Lung (tissue), 17 donors: ENCODE measurements at places on chromosomes 13 and 19.

GRCh38 chr19:47661161-47661560, 52.1 kb upstream of the EHD2 start:
- DNase-seq = no peak

- DNase-seq = no peak
Observed at GRCh38 chr19:45574526-45574925, 10.1 kb downstream of the OPA3 start.

DNA sequence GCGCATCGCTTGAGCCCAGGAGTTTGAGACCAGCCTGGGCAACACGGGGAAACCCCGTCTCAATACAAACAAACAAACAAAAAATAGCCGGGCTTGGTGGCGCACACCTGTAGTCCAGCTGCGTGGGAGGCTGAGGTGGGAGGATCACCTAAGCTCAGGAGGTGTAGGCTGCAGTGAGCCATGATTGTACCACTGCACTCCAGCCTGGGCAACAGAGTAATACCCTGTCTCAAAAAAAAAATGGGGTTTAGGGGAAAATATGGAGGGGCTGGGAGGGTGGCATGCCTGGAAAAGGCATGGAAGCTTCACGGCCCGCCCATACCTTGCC, 1.9 kb upstream of the ISYNA1 start:
- no peak for DNase-seq

DNA sequence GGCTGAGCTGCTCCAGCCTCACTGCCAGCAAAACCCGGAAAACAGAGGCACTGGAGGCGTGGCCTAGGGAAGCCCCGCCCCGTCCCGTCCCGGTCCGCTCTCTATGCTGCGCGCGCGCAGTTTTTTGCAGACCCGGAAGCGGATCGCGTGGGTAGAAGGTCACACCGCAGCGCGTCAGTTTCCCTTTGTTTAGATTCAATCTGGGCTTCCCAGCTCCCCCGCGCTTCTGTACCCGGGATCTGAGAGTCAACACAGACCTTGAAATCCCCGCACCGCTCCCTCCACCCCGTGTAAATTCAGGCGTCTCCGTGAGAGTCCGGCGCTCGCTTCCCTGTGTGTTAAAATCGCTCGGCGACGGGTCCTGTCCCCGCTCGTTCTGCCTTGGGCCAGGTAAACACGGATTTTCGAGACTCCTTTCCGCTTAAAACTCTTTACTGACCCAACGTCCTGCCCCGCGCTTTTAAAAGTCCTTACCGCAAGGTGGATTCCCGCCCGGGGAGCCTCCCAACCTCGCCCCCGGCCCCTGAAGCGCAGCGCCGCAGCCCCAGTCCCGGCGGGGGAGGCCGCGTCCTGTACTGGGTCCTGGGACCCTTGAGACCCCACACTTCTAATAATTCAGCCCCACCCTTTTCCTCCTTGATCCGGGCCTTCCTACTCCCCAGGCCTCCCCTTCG, at the start of gene ZNF610:
ZNF610 (plus strand) TSS at position 127 of the 674 bp plus-strand sequence. CDS start 12,930 bp downstream, outside the sequence.
- peak; percentile 92 for DNase-seq

GRCh38 chr19:20273376-20273775, 106.4 kb downstream of the ZNF486 start:
- DNase-seq = no peak

DNA sequence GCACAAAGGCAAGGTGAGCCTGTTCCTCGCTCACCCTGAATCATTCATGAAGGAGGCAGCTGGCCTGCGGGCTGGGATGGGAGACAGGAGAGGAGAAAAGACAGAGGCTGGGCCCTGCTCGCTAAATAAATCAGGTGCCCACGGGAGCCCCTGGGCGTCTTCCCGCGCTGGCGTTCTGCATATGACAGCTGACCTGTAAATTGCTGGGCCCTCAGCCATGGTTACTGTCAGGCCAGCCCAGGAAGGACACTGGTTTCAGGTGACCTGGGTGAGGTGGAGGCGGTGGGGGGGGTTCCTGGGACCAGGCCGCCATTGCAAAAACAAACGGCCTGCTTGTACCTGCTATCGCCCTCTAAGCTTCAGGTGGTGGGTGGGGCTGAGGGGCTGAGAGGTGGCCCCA, 3.4 kb upstream of the PTBP1 start:
- DNase-seq = no peak

DNA sequence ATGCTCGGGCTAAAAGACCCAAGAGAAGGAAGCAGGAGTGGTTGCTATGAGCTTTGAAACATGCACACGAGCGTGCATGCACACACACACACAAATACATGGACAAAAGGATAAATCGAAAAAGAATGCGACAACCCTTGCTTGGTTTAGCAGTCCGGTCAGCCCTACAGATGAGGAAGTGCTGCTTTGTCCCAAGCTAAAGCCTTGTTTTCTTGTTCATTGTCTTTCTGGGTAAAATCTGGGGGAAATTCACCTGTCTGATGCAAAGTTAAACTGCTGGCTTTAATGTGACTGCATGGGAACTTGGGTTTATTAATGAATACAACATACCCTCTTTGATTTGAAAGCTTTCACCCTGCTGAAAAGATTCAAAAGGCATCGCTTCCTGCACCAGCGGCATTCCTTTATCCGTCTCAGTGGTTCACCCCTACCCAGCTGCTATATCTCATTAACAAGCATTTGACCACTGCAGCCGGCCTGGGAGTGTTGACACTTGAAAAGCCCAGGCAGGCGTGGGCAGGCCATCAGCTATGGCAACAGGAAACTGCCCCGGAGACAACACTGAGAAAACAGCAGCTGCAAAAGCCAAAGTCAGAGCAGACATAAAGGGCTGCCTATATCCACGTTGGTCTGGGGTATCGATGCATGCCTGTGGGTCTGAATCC, 301.7 kb downstream of the NDFIP2 start:
- DNase-seq = peak; percentile 93
